ENCODE measurements at places on chromosomes 2 and 18.
A peak's percentile ranks its signal among the peaks of the same experiment; 100 is the strongest.

DNA sequence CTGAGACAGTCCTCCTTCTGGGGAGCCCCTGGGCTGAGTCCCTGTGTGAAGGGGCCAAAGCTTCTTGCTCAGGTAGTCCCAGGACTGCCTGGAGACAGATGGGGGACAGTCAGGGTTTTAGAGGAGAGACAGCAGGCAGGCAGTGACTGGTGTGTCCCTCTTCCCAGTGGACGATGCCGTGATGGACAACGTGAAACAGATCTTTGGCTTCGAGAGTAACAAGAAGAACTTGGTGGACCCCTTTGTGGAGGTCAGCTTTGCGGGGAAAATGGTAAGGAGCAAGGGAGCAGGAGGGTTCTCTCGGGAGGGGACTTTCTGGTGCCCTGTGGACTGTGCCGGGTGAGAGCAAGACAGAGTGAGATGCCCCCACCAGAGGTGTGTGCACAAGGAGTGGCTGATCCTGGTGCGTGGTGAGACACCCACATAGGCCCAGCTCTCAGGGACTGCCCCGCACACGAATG lies 74.8 kb downstream of the DYSF start:
- DNase-seq, result no peak

GRCh38 chr2:167732326-167732725 lies 515.1 kb downstream of the STK39 start:
- DNase-seq, result no peak

- DNase-seq, result peak; percentile 25
These were observed 1.2 kb downstream of the LRP2 start for GRCh38 chr2:169360984-169361705.

GRCh38 chr18:31510319-31510718 lies 12.3 kb downstream of the DSG2 start:
- DNase-seq, result no peak

- no peak for DNase-seq
These were observed 18.6 kb downstream of the CYP27C1 start for GRCh38 chr2:127201452-127201851.

GRCh38 chr2:128304715-128305554 lies 13.7 kb downstream of the HS6ST1 start:
- DNase-seq, result peak; percentile 66
